Gastrocnemius medialis (tissue), 4 donors: ENCODE measurements at places on chromosomes 16 and 17. TPM values are rescaled to one million over a fixed set of nuclear protein-coding genes. Genes with fewer than 3 reads are reported as not detected.

Gene TBC1D26
- total RNA-seq = 0.25 TPM

DNA sequence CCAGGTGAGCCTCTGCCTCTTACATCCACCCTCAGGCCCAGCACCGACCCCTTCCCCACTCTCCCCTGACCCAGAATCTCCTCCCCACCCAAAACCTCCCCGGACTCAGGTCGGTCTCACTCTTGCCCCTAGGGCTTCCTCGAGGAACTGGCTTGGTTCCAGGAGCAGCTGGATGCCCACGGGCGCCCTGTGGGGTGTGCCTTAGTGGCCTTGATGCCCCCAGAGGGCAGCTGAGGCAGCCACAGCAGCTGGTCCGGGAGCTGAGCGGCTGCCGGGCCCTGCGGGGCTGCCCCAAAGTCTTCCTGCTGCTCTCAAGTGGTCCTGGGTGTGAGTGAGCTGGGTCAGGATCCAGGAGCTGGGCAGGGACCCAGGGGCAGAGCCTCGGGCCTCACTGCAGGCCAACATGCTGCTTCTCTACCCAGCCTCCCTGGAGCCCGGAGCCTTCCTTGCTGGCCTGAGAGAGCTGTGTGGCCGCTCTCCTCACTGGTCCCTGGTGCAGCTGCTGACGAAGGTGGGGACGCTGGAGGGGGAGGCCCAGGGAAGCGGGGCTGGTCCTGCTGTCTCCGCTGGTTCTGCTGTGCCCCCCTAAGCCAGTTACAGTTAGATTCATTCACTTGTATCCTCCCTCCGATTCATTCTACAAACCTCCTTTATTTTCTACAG is 9.6 kb downstream of the ZNF213 start:
- no peak overlapping the region for H3K4me3 ChIP-seq
- DNase-seq = peak; percentile 46
- peak overlapping the region; percentile 92 for H3K27ac ChIP-seq
- H3K36me3 ChIP-seq = no peaks in the 10 kb centered on the region

DNA sequence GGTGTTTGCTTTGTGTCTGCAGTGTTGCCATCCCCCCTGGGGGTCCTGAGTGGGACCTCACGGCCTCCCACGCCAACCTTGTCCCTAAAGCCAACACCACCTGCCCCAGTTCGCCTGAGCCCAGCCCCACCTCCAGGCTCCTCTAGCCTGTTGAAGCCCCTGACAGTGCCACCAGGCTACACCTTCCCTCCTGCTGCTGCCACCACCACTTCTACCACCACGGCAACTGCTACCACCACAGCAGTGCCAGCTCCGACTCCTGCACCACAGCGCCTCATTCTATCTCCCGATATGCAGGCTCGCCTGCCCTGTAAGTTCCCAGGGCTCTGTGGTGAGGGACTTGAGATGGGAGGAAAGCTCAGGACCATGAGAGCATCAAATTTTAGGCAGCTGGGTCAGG is 22.2 kb downstream of the SRCAP start:
- no peak overlapping the region for H3K4me3 ChIP-seq
- no peaks in the 10 kb centered on the region for H3K36me3 ChIP-seq
- no peak for DNase-seq

DNA sequence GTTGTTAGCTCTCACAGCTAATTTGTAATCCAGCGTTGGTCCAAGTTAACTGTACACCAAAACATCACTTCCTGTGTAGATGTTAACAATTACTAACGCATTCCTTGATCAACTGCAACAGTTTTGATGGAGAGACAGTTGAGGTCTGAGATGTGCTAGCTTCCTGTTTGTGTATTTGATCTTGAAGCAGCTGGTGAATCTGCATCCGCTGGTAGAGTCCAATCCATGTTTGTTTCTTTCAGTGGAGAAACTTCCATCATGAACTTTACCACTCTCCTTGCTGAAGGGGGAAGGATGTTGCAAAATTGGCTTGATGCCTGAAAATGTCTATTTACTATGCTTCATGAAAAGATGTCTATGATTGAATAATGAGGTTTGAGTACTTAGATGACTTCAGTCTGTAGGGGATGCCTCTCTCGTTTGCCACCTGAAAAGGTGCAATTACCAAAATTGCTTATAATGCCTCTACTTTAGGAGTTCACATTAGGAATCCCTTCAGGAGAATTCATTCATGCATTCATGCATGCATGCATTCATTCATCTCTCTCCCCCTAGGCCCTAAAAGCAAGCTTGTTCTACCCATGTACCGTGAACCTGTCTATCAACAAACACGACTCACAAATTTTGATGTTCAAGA is 39.6 kb upstream of the ZKSCAN2 start:
- no peak overlapping the region for H3K4me3 ChIP-seq
- H3K27ac ChIP-seq = no peak overlapping the region
- no peak for DNase-seq
- H3K4me1 ChIP-seq = no peaks in the 10 kb centered on the region

GRCh38 chr17:71937914-71938313 is 182.9 kb upstream of the SOX9 start:
- no peaks in the 10 kb centered on the region for H3K27me3 ChIP-seq
- H3K36me3 ChIP-seq = no peaks in the 10 kb centered on the region
- H3K4me3 ChIP-seq = no peak overlapping the region
- DNase-seq = no peak
- H3K4me1 ChIP-seq = no peaks in the 10 kb centered on the region
